8988T (cell line): ENCODE measurements at places on chromosomes 2 and 18.

DNA sequence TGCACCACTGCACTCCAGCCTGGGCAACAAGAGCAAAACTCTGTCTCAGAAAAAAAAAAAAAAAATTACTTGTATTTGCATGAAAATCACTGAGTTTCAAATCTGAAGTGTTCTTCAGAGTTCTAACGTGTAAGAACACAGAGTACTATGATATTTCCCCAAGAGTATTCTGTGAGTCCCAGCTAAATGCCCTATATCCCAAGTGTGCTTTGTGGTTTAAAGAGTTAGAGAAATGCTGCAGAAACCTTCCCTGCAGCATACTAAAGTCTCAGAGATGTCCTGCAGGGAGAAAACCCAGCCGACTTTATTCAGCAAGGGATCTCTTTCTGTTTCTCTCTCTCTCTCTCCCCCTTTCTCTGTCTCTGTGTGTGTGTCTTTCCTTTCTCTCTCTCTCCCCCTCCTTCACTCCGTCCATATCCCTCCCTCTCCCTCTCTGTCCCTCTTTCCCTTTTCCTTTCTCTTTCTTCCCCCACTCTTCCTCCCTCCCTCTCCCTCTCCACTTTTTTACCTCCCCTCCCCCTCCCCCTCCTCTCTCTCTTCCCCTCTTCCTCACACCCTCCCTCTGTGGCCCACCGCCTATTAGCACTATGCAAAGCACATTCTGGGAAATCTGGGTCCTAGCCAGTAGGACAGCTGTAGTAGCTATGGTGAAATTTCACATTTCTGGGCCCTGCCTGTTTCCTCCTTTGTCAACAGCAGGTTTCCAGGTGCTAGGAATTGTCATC, 54.2 kb downstream of the ACTR2 start:
- DNase-seq = no peak

GRCh38 chr2:100902817-100903405, 83.0 kb downstream of the NPAS2 start:
- peak; percentile 61 for DNase-seq

DNA sequence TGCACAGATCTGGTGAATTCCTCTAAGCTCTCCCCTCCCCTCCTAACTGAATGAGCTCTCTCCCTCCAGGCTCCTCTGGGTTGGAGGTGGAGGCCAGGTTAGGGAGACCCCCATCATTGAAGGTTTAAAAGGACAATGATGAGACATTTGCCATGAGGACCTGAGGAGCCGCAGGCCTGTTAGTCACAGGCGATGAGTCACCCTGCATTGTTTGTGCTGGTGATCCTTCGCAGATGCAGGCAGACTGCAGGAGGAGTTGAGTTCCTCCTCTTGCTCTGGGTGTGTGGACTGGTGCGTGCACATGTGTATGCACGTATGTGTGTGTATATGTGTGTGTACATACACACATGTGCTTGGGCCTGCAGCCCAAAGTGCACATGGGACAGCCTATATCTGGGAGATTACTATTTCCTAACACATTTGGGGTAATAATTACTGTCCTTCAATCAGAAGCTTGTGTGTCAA, 42.0 kb downstream of the MCFD2 start:
- DNase-seq = peak; percentile 81

DNA sequence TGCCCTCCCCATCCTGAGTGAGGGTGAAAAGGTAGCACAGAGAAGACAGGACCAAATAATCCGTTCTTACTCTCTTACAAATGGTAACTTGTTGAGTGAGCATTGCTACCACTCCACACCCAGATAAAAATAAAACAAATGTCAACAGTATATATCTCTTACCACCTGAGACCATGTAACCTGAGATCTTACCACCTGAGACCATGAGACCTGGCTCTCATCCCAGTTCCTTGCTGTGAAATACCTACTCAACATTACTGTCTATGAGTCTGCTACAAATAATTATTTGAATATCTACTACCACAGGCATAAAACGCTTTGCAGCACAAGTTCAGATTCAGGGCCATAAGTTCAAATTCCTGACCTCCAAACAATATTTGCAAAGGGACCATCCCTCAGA, 234.7 kb downstream of the C1D start:
- no peak for DNase-seq

DNA sequence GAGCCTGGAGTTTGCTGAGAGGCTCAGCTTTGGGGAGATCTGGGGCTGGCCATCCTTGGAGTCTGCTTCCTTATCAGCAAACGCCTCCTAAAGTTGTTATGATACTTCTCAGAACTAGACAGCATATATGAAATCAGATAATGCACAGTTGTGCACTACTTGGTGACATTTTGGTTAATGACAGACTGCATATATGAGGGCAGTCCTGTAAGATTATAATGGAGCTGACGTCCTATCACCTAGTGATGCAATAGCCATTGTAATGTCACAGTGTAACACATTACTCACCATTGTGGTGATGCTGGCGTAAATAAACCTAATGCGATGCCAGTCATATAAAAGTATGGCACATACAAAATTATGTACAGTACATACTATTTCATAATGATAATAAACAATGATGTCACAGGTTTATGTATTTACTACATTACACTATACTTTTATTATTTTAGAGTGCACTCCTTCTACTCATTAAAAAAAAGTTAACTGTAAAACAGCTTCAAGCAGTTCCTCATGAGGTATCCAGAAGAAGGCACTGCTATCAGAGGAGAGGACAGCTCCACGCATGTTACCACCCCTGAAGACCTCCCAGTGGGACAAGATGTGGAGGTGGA, 298.1 kb upstream of the REV1 start:
- DNase-seq = no peak

DNA sequence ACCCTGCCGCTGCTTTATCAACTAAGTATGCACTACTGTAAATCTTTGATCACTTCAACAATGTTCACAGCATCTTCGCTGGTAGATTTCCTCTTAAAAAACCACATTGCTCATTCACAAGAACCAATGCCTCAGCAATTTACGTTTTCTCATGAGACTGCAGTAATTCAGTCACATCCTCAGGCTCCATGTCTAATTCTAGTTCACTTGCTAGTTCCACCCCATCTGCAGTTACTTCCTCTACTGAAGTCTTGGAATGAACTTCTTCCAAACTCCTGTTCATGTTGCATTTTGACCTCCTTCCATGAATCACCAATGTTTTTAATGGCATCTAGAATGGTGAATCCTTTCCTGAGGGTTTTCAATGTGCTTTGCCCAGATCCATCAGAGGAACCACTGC, 35.8 kb downstream of the PRELID3A start:
- no peak for DNase-seq

DNA sequence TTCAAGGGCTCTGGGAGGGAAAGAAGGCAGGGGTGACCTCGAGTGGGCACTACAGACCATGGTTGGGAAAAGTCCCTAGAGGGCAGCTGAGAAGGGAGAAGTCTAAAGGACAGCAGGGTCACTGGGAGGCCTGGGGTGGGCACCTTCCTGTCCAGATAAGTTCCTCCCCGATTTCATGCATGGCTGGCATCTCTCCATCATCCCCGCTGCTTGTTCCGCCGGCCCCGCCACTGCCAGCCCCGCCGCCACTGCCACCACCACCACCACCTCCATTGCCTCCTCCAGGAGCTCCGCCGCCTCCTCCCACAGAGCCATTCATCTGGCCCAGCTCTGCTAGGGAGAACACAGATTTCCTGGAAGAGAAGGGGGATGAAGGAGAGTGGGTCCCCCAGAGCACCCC, 53.6 kb downstream of the MTHFD2 start:
- DNase-seq = no peak

DNA sequence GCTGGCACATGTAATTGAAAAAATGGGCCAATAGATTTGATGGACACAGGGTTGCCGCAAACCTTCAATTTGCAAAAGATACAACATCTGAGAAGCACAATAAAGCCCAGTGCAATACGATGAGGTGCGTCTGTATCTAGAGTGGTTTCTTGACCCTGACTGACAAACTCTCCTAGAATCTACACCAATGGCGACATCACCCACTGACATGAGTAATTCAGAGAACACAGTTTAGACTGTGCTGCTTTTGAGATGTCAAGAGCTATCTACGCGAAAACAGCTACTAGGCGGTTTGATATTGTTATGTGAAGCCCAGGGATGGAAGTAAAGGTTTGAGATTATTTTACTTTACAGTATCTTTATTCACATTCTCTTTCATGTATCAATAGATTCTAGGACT, 104.9 kb downstream of the EIPR1 start:
- DNase-seq = no peak

DNA sequence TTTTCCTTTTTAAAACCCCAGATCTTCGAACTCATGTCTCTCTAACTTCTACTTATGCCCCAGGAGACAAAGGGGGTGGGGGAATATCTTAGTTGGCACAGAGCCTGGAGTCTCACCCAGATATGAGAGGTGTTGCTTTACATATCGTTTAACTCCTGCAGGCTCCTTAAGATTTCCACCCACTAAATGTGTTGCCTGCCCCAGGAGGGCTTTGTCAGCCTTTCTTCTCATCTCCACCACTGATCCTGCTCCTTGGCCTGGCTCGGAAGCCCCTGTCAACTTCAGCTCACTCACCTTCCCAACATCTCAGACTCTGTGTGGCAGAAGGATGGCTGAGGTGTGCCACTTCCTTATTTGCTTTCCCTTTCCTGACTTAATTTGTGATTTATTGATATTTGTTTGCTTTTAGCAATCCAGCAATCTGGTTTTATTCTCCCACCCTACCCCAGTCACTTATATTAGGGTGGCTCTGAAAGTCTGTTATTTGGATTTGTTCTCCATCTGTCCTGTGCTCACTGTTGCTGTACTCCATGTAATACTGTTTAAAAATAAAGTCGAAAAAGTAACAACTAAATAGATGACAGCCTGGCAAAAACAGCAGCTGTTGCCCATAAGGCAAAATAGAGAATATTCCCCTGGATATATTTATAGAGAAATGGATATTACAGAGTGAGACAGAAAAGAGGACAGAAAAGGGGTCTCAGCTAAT, 200.6 kb downstream of the ZBTB7C start:
- no peak for DNase-seq
